ENCODE measurements at places on chromosomes 13 and 19.

- no peak for DNase-seq
These were observed 64.3 kb upstream of the SIAH3 start for GRCh38 chr13:45915686-45916439.

DNA sequence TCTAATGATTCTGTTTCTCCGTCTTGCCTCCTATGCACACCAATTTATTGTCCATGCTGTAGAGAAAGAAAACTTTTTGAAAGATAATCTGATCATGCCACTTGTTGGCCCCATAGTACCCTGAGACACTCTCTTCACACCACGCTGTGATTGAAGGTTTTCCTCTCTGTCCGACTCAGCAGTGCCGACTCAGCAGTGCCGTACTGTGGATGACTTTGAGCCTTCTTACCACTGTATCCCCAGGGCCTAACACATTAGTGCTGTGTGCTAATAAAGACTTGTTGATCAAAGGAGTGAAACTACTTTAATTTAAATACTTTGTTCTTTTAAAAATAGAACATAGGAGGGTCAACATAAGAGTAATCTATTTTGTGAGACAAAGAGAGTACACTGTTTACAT, 429.6 kb downstream of the KLF12 start:
- DNase-seq = no peak

DNA sequence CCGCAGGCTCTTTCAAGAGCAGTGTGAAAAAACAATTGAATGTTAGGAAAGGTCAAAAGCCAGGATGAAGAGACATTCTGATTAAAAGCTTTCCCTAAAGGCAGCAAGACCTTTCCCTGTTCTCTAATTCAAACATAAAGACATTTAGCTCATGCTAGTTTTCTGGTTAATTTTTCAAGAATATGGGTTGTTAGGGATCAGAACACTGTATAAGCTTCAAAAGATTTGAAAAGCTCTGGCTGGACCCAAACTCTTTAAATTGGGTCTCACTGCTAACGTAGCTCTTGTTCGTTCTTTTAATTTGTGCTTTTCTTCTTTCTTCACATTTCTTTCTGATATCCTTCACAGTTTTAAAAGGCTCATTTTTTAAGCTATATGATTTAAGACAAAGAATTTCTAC, 877.0 kb downstream of the EFNB2 start:
- no peak for DNase-seq

GRCh38 chr19:16330368-16330801, 5.8 kb downstream of the KLF2 start:
- peak; percentile 79 for DNase-seq

DNA sequence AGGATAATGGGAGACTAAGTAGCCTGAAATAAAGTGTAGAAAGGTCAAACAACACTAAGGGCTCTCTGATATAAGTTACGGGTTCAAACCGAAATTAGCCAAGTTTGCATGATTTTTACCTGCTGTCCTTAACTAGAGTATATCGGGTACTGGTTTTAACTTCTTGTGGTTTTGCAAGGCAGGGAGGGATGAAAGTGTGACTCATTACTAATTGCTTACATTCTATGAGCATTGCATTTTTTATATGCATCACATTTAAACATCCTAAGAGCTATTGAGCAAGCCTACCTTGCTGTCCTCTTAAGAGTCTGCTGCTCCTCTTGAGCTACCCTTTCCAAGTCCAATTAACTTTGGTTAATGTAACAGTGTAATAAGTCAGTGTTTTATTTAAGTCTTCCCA, 415.4 kb downstream of the SLITRK5 start:
- DNase-seq = no peak

- DNase-seq = peak; percentile 75
These were observed 102.5 kb downstream of the FAM216B start for GRCh38 chr13:42883771-42884467.

DNA sequence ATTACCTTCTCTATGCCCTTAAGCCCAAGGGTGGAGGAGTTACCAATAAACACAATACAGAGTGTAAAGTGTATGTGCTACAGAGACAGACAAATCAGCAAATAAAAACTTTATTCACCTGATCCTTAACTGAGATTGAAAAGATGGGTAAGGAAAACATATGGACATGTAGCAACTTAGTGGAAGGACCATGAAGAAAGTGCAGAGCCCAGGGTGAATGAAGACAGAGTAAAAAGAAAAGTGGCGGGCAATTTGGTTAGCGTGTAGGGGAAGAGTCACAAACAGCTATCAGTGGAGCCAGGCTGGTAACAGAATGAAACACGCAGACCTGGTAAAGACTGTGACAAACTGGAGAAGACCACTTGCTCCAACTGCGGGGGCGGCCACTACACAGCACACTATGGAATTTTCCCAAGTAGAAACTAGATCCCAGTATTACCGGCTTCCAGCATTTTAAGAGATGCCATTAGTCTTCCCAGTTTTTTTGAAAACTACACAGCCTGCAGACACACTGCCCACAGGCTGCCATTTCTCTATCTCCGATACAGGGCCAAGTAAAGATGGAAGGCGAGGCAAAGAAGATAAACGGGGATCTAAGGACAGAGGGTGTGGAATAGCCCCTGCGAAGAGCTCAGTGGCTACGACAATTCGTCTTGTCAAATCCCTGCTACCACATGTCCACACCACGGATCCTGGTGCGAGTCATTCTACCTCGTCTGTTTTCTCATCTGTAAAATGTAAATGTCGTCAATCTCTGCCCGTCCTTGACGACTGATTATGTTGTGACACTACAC, 1.2 kb downstream of the UQCRFS1 start:
- DNase-seq = no peak

GRCh38 chr13:101433895-101434294, 17.6 kb upstream of the NALCN start:
- no peak for DNase-seq

DNA sequence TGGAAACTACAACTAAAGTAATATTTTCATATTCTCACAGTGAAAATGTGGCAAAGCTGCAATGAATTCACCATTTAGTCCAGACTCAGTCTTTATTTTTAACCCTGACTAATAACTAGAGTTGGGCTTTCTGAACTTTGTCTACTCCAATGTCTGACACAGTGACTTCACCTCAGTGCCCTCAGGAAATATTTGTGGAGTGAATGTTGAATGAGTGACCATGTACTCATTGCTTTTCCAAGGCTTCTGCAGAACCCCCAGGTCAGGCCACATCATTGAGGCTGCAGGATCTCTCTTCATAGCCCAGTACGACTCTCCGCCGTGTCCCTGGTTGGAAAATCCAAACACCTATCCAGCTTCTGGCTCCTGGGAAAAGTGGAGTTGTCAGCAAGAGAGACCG, 1.8 kb downstream of the ZNF175 start:
- peak; percentile 5 for DNase-seq

- DNase-seq = no peak
These were observed 1.0 kb downstream of the AMH start for GRCh38 chr19:2249880-2250765.

DNA sequence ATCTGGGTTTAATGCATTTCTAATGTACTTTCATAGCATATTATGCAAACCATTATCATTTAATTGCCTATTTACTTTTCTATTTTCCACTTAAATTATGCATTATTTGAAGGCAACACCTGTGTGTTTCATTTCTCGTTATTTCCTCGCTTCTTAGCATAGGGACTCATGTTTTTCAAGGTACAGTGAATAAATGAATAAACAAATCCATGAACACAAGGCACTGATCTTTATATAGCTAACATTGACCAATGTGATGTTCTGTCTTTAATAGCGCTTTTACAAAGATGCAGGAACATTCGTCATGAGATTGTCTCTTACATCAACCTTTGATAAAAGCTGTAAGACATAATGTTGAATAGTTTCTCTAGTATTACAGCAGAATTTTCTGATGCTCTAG, 121.2 kb downstream of the B3GLCT start:
- no peak for DNase-seq

- DNase-seq = no peak
These were observed 86.5 kb downstream of the RFC3 start for GRCh38 chr13:33904431-33904830.

GRCh38 chr13:62305756-62306155, 890.1 kb upstream of the PCDH20 start:
- DNase-seq = no peak

- no peak for DNase-seq
These were observed 93.4 kb upstream of the SLITRK1 start for GRCh38 chr13:83975655-83976165.

GRCh38 chr19:49434907-49435583, 6.3 kb downstream of the SLC17A7 start:
- DNase-seq = no peak

DNA sequence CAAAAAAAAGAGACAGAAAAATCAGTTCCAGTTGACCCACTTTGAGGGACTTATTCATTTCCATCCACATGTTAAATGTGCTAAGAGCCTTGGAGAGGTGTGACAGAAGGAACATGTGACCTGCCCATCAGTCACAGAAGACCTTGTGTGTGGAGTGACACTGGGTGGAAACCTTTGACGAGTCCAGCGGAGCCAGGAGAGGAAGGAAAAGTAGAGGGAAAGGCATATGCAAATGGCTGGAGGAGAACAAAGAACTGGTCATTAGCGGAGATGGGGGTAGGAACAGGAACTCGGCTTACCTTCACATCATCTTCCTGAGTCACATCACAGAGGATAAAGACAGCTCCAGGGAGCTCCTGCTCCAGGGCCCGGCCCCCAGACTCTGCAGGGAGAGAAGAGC, 2.3 kb downstream of the HSD17B14 start:
- DNase-seq = no peak

GRCh38 chr13:109906976-109907375, 120.6 kb upstream of the IRS2 start:
- no peak for DNase-seq

- no peak for DNase-seq
These were observed 193.2 kb upstream of the RFC3 start for GRCh38 chr13:33624740-33625139.

DNA sequence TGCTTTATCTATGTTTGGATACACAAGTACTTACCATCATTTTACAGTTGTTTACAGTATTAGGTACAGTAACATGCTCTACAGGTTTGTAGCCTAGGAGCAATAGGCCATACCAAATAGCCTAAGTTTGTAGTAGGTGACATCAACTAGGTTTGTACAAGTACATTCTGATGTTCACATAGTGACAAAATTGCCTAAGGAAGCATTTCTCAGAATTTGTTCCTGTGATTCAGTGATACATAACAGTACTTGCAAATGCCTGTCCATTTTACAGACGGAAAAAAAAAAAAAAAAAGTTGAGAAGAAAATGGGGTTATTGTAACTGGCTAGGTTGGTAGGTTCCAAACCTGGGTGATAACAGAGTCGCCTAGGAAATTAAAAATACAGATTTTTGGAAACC, 13.6 kb downstream of the UFM1 start:
- DNase-seq = no peak

- DNase-seq = no peak
These were observed 14.3 kb downstream of the MAP2K2 start for GRCh38 chr19:4109626-4109945.

GRCh38 chr13:44307255-44307654, 66.4 kb upstream of the SERP2 start:
- no peak for DNase-seq

GRCh38 chr13:51764184-51765141, 39.5 kb downstream of the DHRS12 start:
- DNase-seq = peak; percentile 68

GRCh38 chr13:81551036-81551435, 1210.1 kb upstream of the SPRY2 start:
- no peak for DNase-seq

DNA sequence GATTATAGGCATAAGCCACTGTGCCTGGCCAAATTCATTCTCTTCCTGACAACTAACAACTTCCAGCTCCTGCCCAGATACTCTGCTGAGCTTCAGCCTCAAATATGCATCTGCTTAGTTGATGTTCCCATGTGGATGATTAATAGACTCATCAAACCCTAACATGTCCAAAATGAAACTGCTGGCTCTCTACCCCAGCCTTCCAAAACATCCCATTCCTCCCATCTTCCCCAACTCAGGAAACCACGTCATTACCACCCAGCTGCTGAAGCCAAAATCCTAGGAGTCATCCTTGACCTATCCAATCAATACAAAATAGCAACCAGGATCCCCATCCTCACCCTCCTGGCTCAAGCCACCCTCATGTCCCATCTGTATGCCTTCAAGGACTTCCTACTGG, 20.9 kb downstream of the POU2F2 start:
- DNase-seq = no peak

- DNase-seq = no peak
These were observed 244.8 kb downstream of the TSHZ3 start for GRCh38 chr19:31104451-31104850.

DNA sequence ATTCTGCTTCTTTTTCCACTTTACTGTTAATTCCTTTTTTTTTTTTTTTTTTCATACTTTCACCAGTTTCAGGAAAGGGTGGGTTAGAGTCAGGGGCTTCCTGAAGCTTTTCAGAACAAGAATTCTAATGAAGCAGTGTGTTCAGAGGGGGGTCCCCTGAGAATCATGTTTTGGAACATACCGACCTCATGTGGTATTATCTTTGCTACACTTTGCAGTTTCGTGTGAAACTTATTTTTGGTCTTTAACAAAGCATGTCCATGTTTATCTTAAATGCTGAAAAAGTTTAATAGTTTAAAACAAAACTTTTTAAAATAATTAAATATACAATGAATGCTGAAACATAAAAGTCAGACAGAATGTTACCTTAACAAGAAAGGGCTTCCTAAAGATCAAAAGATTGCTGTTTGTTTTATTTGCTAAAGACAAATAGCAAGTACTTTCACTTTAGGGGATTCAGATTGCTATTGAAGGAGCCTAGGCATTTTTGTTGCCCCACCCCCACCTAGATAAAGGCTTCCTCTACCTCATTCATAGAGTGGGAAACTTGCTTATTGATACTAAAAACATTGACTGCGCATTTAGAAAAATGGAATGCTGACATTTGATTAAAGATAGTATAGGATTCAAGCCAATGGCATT, 21.1 kb upstream of the POMP start:
- DNase-seq = peak; percentile 43

- DNase-seq = no peak
These were observed 5.5 kb downstream of the GADD45B start for GRCh38 chr19:2481466-2481865.

DNA sequence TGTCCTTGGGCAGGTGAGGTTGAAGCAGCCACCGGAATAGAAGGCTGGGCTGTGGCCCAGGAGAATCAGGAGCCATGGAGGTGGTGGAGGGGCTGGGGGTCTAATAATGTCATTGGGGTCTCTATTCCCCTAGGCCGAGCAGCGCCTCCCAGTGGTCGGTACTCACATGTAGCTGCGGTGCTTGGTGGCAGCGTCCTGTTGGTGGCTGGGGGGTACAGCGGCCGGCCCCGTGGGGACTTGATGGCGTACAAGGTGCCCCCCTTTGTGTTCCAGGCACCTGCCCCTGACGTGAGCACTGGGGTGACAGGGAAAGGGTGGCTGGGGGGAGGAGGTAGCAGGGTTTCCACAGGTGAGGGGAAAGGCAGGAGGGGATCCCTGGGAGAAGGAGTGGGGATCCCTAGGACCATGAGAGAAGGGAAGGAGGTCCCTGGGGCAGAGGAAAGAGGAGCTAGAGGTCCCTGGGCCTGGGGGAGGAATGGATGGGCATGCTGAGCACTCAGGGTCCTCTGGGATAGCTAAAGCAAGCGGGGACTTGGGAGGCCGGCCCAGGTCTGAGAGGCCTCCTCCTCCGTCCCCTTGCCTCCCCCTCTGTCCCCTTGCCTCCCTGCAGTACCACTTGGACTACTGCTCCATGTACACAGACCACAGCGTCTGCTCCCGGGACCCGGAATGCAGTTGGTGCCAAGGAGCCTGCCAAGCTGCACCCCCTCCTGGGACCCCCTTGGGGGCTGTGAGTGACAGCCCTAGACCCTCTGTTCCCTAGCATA, 18.1 kb downstream of the MEGF8 start:
- DNase-seq = no peak

- DNase-seq = no peak
These were observed 25.4 kb downstream of the ALG5 start for GRCh38 chr13:36973621-36974295.

GRCh38 chr13:43520351-43520750, 266.4 kb downstream of the ENOX1 start:
- DNase-seq = peak; percentile 39
